ENCODE measurements at places on chromosomes 5 and 9.

DNA sequence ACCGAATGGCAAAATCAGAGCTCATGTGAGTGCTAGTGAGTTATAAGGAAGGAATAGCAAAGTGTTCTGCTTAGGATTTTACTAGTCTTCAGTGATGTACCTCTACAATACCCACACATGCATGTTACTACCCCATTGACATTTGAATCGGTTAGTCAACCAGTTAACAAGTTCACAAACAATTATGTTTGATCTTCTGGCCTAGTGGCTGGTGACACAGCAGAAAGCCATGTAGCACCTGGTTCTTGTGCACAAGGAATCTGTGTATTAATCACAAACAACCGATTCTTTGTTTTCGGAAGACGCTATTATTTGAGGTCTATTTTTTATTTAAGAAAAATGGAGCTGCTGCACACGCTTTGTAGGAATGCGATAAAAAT lies 41.9 kb downstream of the NTRK2 start:
- no peak for DNase-seq

GRCh38 chr5:116759860-116760640 lies 185.4 kb upstream of the SEMA6A start:
- no peak for DNase-seq

GRCh38 chr5:8034852-8035251 lies 165.9 kb downstream of the MTRR start:
- DNase-seq = no peak

- no peak for DNase-seq
Measured at GRCh38 chr9:10268531-10269485, 344.0 kb downstream of the PTPRD start.

DNA sequence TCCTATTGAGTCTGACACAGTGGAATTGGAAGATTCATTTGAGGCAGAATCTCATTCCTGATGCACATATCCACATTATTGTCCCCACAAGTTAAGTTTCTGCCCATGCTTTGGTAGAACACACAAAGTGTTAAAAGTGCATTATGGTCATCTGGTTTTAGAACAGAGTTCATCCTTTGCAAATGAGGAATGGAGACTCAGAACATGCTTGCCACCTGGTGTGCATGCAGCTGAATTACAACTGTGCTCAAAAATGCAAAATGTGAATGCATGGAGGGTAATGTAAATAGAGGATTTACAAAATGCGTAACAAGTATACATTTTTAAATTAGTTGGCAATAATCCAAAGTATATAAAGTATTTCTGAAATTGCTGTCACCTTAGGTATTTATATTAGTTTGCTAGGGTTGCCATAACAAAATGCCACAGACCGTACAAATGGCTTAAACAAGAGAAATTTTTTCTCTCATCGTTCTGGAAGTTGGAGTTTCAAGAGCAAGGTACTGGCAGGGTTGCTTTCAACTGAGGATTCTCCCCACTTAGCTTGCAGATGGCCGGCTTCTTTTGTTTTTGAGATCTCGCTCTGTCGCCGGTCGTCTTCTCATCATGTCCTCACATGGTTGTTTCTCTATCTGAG lies 671.1 kb downstream of the TAF11L14 start:
- no peak for DNase-seq

DNA sequence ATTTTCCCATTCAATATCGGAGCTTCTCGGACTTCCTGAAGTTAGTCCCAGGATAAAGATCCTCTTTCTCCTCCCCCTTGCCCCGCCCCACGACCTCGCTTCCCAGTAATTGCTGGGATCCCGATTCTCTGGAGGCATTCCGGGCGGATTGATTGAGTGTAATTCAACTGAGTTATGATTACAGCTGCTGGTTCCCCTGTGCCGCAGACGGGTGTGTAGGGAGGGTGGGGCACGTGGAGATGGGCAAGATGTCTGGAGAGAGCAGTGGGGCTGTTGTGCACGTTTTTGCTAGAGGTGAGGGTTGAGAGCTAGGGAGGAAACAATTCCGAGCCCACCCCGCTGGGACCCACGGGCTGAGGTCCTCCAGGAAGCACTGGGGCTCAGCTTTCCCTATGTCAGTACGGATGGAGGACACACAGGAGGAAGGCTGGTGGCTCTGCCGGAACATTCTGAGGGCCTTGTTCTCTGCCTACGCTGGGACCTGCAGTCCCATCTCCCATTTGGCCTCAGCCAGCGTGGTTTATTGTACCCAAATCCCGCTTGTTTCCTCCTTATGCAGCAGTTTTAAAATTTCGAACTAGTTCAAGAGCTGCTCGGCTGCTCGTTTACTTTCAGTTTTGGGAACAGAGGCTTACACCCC lies 2.4 kb upstream of the DMRT2 start:
- DNase-seq = no peak

- DNase-seq = no peak
Measured at GRCh38 chr5:94761786-94762185, 143.3 kb downstream of the SLF1 start.

GRCh38 chr5:169561893-169562292 lies 21.7 kb upstream of the SPDL1 start:
- no peak for DNase-seq

GRCh38 chr5:151570512-151571269 lies 20.4 kb downstream of the FAT2 start:
- no peak for DNase-seq

GRCh38 chr5:67222243-67223025 lies 25.8 kb upstream of the CD180 start:
- no peak for DNase-seq

DNA sequence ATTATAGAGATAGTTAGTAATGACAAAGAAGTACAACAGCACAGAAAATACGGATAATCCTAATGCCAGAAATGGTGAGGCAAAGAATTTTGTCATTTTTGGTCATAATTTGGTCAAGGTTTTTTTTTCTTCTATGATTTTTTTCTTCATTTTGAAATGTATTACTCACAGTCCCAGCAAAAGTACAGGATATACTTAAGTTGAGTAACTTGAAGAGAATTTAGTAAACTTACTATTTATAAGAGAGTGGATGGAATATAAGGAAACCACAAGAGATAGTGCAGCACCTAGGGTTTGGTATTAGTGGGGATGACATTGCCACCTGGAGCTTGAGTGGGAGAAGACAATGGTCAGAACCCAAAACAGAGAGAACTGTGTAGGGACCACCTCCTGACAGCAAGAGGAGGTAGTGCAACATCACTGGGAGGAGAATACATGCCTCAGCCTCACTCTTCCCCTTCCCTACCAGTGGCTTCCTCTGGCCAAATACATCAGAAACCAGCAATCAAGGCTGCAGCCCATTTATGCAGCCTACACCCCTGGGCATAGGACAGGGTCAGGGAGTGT lies 434.5 kb upstream of the TRPC7 start:
- no peak for DNase-seq

DNA sequence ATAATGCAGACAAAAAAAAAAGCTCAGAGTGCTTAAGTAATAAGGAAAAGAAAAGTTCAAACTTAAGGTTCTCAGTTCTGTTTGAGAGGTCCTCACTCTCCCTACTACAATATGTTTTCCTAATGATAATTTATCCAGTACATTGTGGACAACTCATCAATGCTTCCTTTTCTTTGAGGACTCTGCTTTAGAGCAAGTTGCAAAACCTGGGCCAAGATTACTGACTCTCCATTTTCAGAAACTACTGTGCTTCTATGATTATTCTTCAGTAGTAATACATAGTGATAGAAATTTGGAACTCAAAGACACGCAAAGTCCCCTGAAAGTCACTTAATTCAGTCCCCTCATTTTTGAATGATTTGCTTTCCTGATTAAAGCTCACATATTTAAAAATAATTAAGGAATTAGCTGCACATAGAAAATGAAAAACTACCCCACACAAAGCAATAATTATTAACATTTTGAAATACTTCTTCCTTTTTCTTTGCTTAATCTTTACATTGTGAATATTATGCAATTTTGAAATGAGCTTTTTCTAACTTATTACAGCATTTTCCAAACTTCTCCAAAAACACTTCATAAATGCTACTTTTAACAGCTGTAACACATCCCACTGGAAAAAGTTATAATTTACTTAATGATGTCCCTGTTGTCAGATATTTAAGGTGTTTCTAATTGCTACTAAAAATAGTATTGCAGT lies 11.2 kb downstream of the CDKN2A start:
- DNase-seq = no peak

DNA sequence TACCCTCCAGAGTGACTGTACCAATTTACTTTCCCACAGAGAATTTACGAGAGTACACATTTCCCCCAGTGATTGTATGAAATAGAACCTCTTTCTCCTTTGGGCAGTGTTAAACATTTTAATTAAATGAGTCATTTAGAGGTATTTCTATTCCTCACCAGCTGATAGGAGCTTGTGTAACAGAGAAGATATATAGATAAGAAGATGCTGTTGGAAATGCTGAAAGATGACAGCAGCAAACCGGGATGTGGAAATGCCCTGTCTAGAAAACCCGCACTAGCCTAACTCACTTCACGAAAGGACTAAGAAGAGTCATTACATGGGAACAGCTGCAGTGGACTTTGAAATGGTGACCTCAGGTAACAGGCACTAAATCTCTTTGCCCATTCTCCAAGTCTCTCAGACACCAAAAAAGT lies 68.3 kb downstream of the LPAR1 start:
- no peak for DNase-seq

- no peak for DNase-seq
Measured at GRCh38 chr5:148107608-148108007, 43.8 kb downstream of the SPINK5 start.

DNA sequence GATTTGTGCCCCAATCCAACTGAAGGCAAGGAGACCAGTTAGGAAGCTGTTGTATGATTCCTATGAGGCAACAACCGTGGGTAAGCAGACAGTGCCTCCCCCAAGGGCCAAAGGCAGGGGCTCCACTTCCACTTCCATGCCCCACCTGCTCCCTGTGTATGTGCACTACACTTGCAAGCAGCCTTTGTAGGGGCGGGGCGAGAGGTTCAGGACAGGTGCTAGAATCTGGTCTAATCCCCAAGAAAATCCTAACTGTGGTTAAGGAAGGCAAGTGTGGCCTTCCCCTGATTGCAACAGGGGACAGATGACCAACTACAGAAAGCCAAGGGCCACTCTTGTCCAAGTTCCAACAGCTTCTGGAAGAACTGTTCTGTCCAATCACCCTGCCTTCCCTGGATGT lies 41.7 kb downstream of the B4GALT1 start:
- no peak for DNase-seq

DNA sequence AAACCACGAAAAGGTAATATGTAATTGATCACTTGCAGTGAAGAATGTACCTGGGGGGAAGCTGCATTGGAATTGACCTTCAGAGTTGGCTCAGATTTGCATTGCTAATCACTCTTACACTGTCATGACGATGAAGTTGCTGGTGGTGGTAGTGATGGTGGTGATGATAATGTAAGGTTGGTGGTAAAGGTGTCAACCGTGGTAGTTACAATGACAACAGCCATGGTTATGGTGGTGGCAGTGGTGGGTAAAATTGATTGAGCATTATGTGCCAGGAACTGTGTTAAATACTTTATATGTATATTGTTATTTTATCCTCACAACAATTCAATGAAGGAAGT lies 282.4 kb downstream of the NR3C1 start:
- DNase-seq = no peak

DNA sequence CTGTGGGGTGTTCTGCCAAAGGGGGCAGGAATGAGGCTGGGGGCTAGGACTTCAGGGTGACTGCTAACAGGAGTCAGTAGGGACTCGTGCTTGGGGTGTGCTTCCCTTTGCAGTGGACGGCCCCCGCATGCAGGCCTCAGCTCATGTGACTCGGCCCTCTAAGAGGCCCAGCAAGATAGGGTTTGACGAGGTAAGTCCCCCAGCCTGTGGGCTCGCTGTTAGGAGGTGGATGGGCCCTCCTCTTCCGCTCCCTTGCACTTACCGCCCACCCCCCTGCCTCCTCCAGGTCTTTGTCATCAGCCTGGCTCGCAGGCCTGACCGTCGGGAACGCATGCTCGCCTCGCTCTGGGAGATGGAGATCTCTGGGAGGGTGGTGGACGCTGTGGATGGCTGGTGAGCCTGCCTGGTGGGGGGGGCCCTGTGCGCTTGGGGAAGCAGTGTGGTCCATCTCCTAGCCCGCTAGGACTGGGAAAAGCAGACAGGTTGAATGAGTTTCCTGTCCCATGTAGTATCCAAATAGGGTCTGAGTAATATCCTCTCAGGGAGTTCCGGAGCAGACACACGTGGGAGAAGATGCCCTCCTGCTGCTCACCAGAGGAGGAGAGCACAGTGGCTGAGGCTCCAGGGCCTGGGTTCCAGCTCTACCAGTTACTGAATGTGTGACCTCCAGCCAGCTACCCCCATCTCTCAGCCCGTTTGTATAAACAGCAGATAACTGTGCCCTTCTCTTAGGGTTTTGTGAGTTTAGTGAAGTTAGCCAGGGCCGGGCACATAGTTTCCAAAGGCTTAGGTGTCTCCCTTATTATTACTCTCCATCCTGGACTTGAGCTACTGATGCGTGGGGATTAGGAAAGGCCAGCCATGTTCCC lies 8.2 kb downstream of the CERCAM start:
- no peak for DNase-seq

DNA sequence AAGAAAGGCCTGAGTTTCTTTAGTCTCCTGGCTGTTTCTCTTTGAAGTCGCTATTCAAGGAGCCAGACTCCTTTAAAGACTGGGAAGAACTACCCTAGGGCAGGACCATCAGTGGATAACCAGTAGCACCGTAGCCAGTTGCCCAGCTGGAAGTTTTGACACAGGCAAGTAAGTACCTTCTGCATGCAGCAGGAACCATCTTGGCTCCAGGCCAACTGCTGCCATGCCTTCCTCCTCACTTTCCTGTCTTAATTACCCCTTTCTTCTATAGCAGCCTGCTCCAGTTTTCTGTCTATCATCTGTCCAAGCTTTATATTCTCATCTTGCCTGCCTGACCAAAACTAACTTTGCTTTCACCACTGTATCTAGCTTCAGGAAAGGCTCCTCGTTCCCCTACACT lies 149.7 kb upstream of the SV2C start:
- DNase-seq = no peak

- DNase-seq = peak; percentile 78
Measured at GRCh38 chr9:133030317-133031129, at the start of gene GTF3C5. TSS of gene GTF3C5 (plus strand) at chr9:133030997. CDS start at chr9:133031012, 15 bp downstream.

GRCh38 chr5:100110497-100110896 lies 424.7 kb upstream of the FAM174A start:
- DNase-seq = no peak

GRCh38 chr9:88990729-88991065 lies 571 bp upstream of the S1PR3 start:
- DNase-seq = no peak

GRCh38 chr9:132351404-132352045 lies 3.3 kb downstream of the SETX start:
- no peak for DNase-seq

DNA sequence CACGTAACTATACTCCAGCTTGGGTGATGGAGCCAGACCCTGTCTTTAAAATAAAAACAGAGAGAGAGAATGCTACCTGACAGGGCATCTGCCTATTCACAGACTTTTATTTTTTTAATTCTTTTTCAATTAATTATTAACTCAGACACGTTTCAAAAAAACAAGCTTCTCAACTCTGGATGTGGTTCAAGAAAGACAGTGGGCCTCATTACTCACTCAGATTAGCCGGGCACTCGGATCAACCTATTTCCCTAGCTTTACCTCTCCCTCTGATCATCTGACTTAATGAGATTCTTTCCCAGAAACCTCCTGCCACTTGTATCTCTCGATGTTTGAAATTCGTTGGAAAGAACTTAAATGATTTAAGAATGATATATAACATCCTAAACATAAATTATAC lies 134.1 kb downstream of the TRPM6 start:
- DNase-seq = no peak
